ENCODE measurements at places on chromosomes 1 and 21.

GRCh38 chr1:239831577-239832355 lies 259.9 kb upstream of the FMN2 start:
- DNase-seq: no peak

- no peak for DNase-seq
These were observed 4.1 kb downstream of the CNN3 start for GRCh38 chr1:94922761-94923331.

DNA sequence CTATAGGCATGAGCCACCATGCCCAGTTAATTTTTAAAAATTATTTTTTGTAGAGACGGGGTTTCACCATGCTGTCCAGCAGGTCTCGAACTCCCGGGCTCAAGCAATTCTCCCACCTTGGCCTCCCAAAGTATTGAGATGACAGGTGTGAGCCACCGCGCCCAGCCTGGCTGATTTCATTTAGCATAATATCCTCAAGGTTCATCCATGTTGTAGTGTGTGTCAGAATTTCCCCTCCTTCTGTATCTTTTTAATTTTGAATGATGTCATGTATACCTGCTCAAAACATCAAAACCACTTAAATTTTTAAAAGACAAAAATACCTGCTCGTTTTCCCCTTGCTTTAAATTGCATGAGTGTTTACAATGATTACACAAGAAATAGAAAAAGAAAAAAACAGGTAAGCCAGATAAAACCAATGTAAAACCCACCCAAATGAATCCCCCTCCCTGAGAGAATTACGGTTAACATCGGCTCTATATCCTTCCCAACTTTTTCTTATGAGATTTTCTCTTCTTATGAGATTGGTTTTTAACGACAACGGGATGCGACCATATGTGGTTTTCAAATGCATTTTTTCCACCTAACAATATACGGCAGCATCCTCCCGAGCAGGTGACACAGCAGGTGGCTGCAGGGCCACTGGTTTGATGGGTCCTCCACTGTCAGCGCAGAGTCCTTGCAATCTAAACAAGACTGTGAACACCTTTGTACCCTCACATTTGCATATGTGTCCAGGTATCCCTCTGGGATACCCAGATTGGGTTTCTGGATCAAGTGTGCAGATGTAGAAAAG lies 22.1 kb downstream of the IFFO2 start:
- DNase-seq: no peak

DNA sequence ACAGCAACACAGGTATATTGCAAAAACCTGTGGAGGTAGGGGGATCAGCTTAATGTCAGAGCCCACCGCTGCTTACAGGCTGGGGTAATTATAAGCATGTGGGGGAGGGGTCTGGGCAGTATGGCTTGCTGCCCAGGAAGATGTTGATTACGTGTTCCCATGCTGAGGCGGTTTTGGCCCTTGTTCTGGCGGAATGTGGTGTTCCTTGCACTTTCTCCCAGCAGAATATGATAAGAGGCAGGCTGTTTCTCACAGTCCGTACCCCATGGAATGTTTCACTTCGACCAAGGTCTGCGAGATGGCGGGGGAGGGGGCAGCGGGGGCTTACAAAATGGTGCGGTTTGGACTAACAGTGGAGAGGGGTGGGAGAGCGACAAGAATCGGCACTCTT lies 9.8 kb upstream of the HPCAL4 start:
- DNase-seq: no peak

DNA sequence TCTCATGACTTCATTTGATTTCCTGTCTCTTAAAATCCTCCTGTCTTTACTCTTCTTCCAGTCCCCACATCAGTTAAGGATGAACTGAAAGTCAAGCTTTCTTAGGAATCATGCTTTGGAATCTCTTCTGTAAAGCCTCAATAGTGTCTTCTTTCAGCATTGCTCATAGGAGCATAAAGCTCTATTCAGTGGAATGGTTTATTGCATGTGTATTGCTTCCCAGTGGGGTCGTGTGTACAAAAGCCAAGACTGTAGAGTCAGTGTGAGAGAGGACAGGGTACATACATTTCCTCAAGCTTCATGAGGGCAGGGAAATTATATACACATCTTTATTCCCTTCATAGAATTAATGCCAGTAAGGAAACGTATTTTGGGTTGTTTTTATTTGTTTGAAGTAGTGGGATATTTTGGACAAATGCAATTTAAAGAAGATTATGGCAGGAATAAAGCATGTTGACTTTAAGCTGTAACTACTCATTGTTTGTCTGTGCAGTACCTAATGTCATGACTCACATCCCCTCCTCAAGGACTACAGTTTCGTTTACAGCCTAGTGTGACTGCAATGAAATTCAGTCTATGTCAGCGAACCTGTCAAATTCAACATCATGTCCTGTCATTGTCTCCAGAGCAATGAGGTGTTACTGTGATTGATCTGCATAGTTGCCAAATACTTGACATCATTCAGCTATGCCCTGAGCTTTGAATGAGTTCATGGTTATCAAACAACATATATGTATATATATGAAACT lies 2164.2 kb downstream of the NCAM2 start:
- no peak for DNase-seq

DNA sequence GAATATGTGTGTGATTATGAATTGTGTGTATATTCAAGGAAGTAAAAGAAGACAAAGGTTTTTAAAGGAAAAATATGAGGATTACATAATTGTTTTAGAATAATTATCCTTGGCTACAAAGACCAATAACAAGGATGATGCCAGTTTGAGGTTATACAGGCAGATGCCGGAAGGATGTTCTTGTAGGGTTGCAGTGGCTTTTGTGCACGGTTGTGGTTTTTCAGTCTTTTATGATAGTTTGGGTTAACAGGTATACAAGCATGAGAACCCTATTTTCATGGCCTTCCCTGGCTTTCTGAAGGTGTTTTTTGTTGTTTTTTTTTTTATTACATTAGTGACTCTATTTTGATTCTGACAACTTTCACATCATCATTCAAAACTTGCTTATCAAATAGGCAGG lies 4.9 kb downstream of the CR2 start:
- no peak for DNase-seq

DNA sequence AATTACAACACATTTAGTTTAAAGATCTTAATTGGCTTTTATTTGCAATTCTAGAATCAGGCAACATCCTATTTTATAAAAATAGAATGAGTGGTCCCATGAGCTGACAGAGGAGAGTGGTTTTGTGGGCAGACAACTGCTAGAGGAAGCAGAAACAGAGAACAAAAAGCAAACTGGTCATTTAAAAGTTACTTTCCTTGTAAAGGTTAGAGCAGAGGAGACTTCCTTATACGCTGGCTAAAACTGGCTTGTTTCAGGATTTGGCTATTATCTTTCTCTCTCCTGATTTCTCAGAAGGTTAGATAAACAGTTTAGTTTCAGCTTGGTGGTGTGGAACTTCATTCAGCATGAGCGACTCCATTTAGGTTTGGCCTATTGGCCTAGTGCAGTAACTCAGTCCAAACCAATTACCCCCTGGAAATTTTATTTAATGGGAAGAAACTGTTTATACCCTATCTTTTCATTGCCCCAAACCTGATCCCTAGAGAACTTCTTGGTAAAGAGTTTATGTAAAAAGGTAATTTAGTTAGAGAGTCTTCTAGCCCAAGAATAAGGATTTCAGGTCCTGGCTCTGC lies 32.2 kb upstream of the IL20 start:
- DNase-seq: peak; percentile 84

DNA sequence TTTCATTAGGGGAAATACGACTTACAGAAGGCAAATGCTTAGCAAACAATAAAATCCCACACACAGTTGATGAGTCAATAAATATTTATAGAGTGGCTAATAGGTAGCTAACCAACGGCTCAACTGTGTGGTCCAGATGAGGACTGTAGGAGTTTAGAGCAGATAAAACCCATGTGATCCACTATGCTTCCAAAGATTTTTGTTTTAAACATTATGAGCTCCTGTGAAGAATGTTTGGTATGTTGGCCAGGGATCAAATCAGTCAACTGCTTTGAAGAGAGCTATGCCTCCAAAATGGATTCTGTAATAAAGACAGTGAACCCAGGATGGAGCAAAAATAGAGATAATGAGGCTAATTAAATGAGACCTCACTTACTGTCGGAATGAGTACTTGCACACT lies 72.3 kb upstream of the COL11A1 start:
- DNase-seq: no peak

- no peak for DNase-seq
These were observed 96.7 kb upstream of the CXADR start for GRCh38 chr21:17416139-17416538.

DNA sequence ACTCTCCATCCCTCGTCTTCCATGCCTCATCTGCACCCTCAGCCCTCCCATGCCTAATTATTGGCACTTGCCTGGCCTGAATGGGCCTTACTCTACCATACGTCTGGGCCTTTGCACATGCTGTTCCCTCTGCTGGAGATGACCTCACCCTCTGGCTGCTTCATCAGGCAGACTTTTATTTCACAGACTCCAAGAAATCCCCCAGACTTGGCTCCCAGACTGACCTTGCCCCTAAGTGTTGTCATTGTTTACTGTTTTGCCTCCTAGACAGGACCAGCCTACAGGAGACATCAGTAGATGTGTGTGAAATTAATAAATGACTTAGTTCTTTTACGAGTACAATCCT lies 5.2 kb upstream of the AHDC1 start:
- peak; percentile 82 for DNase-seq

DNA sequence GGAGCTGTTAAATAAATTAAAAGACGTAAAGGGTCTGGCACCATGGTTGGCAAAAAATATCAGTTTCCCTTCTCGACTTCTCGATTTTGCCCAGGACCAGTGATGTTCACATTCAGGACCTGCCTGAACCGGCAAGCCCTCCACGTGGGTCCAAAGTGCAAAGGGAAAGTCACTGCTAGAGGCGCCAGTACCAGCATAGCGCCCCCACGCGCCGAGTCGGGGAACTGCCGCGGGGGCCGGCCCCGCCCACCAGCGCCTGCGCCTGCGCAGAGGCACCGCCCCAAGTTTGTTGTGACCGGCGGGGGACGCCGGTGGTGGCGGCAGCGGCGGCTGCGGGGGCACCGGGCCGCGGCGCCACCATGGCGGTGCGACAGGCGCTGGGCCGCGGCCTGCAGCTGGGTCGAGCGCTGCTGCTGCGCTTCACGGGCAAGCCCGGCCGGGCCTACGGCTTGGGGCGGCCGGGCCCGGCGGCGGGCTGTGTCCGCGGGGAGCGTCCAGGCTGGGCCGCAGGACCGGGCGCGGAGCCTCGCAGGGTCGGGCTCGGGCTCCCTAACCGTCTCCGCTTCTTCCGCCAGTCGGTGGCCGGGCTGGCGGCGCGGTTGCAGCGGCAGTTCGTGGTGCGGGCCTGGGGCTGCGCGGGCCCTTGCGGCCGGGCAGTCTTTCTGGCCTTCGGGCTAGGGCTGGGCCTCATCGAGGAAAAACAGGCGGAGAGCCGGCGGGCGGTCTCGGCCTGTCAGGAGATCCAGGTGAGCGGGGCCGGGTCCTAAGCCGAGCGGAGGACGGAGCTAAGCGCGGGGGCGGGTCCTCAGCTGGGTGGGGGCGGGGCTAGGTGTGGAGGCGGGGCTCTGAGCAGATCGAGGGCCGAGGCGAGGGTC lies at the start of gene PINK1:
TSS of gene PINK1 (plus strand) at position 269 of the 875 bp plus-strand sequence. CDS start at position 360, 91 bp downstream.
- DNase-seq: peak; percentile 77

DNA sequence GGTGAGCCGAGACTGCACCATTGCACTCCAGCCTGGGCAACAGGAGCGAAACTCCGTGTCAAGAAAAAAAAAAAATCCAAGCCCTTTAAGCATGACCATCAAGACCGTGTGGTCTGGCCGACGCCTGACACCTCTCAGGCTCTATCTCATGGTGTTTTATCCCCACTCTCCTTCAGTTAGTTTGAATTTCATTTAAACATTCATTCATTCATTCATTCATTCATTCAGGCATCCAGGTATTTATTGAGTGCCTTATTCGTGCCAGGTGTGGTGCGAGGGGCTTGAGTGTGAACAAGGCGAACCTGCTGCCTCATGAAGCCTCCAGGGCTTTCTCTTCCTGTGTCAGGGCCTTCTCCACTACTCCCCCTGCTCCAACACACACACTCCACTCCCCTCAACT lies 22.6 kb upstream of the OPRD1 start:
- DNase-seq: no peak

GRCh38 chr1:109826930-109827349 lies 63.2 kb upstream of the EPS8L3 start:
- peak; percentile 38 for DNase-seq

DNA sequence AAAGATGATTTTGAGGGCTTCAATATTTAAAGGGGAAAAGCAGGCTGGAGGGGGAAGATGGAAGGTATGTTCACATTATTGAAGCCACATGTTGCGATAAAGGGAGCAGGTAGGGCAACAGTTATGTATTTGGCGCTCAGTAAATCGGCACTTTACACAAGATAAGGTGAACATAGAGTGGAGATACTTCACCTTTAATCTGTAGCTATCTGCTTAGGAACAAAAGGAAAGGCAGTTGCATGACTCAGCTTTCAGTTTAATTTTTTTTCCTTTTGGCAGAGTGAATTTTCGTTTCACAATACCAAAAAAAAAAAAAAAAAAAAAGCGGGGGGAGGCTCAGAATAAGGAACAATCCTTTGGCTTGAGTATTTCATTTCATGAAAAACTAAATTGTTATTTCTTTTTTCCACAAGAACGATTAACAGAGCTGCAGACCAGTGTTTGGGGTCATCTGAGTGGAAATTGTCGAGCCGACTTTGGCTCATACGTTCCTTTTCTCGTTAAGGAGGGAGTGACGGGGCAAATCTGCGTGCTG lies 1.1 kb upstream of the COQ8A start:
- peak; percentile 64 for DNase-seq

DNA sequence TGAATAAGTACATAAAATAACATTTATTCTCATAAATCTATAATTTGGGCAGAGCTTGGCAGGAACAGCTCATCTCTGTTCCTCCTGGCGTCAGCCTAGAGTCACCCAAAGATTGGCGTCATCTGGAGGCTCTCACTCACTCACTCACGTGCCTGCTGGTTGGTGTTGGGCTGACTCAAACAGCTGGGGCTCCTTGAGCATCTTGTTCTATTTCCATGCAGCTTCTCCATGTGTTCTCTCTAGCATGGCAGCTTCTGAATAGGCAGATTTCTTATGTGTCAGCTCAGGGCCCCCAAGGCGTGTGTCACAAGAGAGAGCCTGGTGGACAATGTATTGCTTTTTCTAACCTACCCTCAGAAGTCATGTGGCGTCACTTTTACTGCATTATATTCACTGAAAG lies 70.6 kb upstream of the RAB3GAP2 start:
- no peak for DNase-seq

DNA sequence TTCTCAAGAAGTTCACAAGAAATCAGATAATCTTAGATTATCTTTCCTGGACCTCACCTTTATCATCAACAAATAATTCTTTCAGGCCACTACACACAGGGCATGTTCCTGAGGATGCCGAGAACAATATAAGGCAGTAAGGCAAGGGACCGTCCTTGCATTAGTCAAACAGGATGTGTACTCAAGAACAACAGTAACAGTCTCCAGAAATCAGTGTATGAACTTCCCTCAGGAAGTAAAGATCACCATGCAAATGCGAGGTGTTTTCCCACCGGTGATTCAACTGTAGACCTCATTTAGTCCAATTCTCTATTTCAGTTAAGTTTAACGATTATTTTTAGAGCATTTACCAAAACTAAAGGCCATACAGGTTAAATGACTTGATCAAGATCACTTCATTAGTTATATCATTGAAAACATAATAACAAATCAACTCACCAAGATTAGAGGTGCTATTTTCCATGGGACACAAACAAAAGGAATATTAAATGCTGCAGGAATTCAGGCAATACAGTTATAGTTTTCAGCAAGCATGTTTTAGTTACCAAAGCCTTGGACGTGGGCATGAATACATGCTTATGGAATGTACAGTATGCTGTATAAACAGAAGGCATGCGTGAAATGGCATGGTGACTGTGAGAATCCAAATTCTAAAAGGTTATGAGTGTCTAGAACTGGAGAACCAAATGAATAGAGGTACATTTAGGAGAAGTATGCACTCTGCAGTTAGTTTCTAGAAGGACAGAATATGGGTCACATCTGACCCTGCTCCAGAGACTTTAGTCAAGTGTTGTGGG lies 145.2 kb downstream of the TNR start:
- no peak for DNase-seq

GRCh38 chr21:26385721-26386120 lies 187.4 kb downstream of the CYYR1 start:
- peak; percentile 72 for DNase-seq

Data from inflammatory macrophage treated with lipopolysaccharide for 4 hours (primary cell).